A673 (cell line): ENCODE measurements at places on chromosomes 5 and 9. TPM values are rescaled to one million over a fixed set of nuclear protein-coding genes. Genes with fewer than 3 reads are reported as not detected.

The NUTM2G gene
- total RNA-seq = not detected in 2 replicates

The SLC4A9 gene
- 0.26 TPM in 1 of 2 replicates, not detected in the other for total RNA-seq

The SPATA31C1 gene
- total RNA-seq = not detected in 2 replicates

The AHRR gene
- total RNA-seq = 2.0 and 2.2 TPM in 2 replicates

The FAM221B gene
- not detected in 2 replicates for total RNA-seq

The IL11RA gene
- 5.6 and 12.1 TPM in 2 replicates for total RNA-seq

The SH3GL2 gene
- not detected in 2 replicates for total RNA-seq

The SOHLH1 gene
- total RNA-seq = not detected in 2 replicates

The TNPO1 gene
- 175 and 201 TPM in 2 replicates for total RNA-seq
